ENCODE measurements at places on chromosomes 1 and 21.

DNA sequence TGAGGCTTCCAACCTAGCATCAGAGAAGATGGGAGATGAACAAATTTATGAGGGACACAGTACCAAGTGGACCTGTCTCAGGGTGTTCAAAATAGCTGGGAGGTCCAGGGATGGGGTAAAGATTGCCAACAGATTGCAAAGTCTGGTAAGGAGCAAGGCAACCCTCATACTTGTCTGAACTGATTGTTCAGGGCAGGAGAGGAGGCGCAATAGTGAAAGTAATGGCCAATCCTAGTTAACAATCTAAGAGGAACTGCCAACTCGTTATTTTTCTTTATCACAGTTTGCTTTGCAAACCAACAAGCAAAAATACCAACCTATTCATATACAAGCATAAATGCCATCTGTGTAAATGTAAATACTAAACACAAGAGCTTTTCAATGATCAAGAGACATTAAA lies 78.4 kb upstream of the S1PR1 start:
- no peak for DNase-seq

DNA sequence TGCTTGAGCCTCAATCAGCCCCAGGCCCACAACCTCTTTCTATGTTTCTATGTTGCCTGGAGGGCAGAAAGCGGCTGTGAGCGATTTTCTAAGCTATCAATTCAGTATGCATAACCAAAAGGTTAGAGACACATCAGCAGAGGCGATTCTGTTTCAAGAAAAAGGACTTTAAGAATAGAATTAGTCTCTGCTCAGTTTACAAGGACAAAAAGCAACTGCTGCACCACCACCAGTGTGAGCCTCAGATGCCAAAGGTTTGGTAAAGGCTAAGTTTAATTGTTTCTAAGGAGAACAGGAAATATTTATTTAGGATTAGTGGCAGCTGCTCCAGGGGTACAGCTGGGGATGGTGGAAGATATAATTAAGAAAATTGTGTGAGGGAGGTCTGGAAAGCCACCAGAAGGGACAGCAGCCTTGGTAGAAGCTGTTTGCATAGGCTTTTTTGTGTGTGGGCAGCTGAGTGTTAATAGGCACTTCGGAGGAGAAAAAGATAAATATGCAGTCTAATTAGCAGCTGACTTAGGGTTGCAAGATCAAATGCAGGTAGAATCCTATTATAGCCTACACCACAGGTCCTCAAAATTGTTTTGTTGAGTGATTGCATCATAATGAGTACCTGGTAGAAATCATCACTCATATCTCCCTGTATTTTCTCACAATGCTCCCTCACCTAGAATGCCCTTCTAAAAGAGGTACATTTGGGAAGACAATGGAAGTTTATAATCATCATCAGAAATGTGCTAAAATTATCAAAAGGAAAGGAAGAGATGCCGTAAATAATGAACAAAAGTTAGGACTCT lies 35.8 kb downstream of the ZC3H11B start:
- DNase-seq: no peak

GRCh38 chr1:8182034-8182761 lies 135.7 kb upstream of the SLC45A1 start:
- DNase-seq: no peak

- peak; percentile 64 for DNase-seq
Measured at GRCh38 chr1:21317035-21317689, 26.9 kb upstream of the ECE1 start.

- no peak for DNase-seq
Measured at GRCh38 chr1:1577367-1578011, 2.8 kb upstream of the SSU72 start.

DNA sequence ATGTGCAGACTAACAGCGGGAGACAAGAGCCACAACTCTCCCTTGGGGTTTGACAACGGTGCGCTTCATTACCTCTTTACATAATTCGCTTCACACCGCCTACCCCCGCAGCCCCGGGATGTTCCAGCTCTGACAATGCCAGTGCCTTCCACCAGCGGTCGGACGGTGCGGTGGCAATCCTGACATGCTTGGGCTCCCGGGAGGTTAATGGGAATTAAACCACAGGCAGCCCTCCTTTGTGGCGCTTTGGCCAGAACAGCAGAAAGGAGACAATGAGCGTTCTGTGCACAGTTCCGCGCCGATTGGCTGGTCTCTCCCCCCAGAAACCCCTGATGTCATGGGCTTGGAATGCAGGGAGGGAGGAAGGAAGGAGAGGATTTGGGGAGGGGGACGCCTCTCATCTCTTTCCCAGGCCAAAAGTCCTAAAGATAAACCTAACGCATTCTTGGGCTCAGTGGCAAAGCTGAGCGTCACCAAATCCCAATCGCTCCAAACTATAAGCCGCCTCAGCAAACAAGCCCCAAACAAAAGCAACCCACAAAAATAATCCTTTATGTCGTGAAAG lies 1.3 kb downstream of the CNN3 start:
- peak; percentile 93 for DNase-seq

- DNase-seq: no peak
Measured at GRCh38 chr1:173554541-173555250, 48.2 kb downstream of the SLC9C2 start.

GRCh38 chr1:12057382-12057781 lies 5.7 kb upstream of the TNFRSF8 start:
- DNase-seq: no peak

DNA sequence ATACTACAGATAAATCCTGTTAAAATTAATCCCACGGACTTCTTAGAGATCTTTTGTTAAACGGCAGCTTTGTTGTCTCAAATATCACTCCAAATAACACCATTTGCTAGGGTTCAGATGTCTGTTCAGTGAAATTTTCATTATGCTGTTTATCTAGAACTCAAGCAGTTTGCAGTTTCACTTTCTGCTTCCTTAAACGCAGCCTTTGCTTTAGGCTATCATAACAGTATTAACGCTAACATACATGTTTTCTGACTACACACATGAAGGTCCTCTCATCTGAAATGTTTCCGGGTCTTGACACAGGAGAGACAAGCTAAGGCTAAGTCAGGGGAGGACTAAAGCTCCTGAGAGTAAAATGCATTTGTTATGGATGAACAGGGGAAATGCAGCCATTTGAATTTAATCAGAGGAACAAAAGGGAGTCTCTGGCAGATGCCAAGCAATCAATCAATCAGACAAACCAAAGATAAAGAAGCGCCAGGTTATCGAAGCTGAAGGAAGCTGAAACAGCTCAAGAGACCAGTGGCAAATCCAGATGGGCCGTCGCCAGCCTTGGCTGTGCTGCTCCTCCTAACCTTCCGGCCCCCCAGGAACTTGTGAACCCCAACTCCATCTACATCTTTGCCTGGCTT lies 16.9 kb downstream of the CCSAP start:
- no peak for DNase-seq

GRCh38 chr1:229280921-229281320 lies 10.0 kb downstream of the RAB4A start:
- DNase-seq: no peak

DNA sequence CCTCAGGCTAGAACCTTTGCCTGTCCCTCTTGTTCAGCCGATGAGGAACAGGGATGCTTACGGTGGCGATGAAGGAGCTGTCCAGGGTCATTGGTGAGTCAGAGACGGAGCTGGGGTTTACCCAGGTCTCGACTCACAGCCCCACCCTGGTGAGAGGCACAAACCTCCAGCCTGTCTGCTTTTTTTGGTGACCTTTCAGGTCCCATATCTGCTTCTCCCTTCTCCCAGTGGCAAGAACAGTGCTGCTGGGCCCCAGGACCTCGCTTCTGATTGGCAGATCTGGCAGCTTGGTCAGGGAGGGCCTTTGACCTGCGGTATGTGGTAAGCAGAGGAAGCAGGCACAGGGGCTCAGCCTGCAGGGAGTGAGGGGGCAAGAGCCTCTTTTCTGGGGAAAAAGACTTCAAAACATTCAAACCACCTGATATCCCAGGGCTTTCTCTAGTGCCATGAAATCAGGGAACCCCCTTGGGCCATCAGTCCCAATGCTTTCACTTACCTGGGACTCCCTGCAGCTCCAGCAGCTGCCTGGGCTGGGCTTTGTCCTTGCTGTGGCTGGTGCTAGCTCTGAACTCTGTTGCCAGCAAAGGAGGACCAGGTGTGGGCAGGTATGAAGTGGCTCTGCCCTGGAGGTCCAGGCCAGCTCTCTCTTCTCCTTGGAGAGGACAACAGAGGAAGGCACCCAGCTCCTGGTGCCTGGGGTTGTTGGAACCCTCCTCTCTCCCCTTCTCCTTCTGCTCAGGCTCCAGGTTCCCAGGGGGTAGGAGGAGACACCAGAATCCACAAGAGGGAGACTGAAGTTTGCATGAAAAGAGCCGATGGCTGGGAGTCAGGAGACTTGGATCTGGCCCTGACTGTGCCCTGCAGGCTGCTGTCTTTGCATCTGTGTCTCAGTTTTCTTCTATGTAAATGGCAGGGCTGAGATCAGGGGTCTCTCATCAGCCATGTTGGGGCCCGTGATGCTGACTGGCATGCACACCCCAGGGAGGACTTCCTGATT lies 41.4 kb downstream of the TRIM62 start:
- DNase-seq: no peak

- no peak for DNase-seq
Measured at GRCh38 chr1:204092632-204093420, 19.9 kb downstream of the SOX13 start.

- no peak for DNase-seq
Measured at GRCh38 chr1:158691907-158692306, 5.4 kb upstream of the SPTA1 start.

- peak; percentile 57 for DNase-seq
Measured at GRCh38 chr1:8004803-8005573, 21.1 kb downstream of the ERRFI1 start.

GRCh38 chr1:206770531-206771337 lies at the start of gene IL19:
Gene IL19, plus strand, starts transcription at chr1:206770773. Its CDS starts 65,890 bp downstream, at chr1:206836663.
- no peak for DNase-seq

- peak; percentile 78 for DNase-seq
Measured at GRCh38 chr1:237258871-237259270, 216.9 kb downstream of the RYR2 start.

DNA sequence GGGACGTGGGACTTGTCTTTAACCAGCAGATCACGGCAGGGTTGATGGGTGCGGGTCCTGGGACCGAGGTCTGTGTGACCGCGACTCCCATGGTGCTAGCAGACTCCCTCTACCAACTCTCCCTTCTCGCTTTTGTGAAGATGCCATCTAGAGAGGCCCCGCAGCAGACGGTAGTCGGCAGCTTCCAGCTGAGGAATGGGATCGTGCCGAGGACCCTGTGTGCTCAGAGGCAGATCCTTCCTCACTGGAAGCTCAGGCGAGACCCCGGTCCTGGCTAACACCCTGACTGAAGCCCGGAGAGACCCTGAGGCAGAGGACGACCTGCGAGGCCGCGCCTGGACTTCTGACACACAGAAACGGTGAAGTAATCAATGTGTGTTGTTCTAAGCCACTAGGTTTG lies 12.5 kb upstream of the SPATC1L start:
- DNase-seq: no peak

- peak; percentile 25 for DNase-seq
Measured at GRCh38 chr1:152654110-152654509, 9.1 kb upstream of the LCE2D start.

DNA sequence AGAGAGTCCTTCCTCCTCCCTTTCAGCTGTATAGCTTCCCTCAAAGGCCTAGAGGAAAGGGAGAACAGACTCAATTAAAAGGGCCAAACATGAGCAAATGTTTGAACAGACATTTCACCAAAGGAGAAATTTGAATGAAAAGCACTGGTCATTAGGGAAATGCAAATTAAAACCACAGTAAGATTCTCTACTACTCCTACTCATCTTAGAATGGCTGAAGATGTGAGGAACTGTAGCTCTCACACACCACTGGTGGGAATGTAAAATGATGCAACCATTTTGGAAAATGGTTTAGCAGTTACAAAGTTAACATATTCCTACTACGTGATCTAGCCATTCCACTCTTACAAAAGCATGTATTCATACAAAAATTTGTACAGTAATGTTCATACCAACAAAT lies 253.0 kb upstream of the HOOK1 start:
- DNase-seq: no peak

DNA sequence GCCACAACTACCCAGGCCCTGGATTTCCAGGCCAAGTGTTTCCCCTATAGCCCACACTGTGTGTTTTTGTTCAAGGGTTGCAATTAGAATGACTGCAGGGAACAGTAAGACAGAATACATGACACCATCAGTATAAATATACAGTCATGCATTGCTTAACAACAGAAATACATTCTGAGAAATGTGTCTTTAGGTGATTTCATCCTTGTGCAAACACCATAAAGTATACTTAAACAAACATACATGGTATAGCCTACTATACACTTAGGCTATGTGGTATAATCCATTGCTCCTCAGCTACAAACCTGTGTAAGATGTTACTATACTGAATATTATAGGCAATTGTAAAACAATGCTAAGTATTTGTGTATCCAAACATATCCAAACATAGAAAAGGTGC lies 7.5 kb upstream of the SLC44A5 start:
- no peak for DNase-seq

GRCh38 chr1:167291539-167292185 lies 71.0 kb downstream of the POU2F1 start:
- no peak for DNase-seq

DNA sequence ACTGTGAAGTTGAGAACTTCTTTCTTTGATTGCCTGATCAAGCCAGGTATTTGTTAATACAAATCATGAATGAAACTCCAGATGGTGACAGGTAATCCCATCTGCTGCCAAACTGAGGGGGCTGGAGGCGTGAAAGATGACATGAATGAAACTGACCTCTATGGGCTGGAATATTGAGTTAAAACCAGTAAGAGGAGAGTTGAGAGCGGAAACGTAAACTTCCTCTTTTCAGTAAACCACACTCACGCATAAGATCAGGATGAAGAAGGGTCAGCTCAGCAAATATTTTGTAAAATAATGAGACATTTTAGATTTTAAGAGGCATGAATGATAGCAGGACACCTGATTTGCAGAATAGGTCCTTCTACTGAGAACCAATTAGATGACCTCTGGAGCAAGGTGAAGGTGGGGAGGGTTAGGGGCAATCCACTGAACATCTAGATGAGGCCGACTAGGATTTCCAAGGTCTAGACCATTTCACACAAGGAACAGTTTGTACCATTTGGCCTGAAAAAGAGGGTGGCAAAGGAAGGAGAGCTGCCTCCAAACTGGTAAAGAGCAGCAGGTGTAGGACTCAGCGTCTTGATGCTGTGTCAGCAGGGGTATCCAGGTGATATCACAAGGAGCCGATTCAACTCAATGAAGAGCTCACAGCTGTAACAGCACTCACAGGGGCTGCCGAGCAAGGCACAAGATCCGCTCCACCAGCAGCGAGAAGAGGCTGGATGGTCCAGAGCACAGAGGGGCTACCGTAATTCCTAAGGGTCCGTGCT lies 132.6 kb downstream of the NTPCR start:
- no peak for DNase-seq

GRCh38 chr1:234725177-234726132 lies 115.5 kb upstream of the IRF2BP2 start:
- DNase-seq: peak; percentile 71

- no peak for DNase-seq
Measured at GRCh38 chr21:45086337-45086958, 12.1 kb downstream of the ADARB1 start.

- DNase-seq: no peak
Measured at GRCh38 chr1:20359451-20360330, 69.0 kb downstream of the VWA5B1 start.

DNA sequence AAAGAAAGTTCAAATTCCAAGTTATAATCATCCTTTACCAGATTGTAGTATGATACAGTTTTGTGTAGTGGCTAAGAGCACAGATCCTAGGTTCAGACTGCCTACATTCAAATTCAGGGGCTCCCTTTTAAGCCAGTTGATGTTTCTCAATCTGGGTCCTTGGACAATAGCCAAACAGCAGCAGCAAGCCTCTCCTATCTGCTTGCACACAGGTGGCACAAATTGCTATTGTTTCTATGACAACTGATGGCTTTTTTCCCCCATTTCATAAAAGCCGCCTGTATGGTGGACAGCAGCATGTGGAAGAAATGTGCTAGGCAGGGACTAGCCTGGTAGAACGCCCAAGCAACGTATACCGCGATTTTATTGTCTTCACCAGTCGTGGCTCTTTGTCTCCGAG lies 76.5 kb downstream of the S1PR1 start:
- no peak for DNase-seq

All from femur (tissue), 1 donor.